Dermis blood vessel endothelial cell (primary cell): ENCODE measurements at places on chromosomes 2 and 18. TPM values are rescaled to one million over a fixed set of nuclear protein-coding genes. Genes with fewer than 3 reads are reported as not detected.

Gene KIF1A
- 0.05 TPM in 1 of 2 replicates, not detected in the other for total RNA-seq

- peak; percentile 68 for DNase-seq
Measured at GRCh38 chr2:37653805-37654378, 17.6 kb downstream of the CDC42EP3 start.

- DNase-seq = no peak
Measured at GRCh38 chr2:234887195-234887594, 64.6 kb upstream of the SH3BP4 start.

DNA sequence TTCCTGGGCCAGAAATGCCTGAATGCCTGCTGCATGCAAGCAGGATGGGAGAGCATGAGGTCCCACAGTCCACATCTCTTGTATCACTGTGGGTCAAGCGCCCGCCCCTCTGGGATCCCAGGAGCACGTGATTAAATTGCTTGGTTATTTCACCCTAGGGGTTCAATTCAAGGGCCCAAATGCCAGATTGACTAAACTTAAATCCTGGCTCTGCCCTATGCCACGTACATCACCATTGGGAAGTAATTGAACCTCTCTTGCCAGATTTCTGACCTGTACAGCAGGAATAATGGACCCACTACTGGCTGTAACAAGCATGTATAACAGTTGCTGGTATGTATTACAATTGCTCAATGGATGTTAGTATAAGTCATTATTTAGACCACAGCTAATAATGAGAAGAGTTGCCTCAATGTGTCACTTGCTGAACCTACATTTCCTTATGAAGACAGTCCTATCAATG is 19.9 kb downstream of the FHL2 start:
- DNase-seq = no peak

- DNase-seq = no peak
Measured at GRCh38 chr2:127679680-127680361, 4.5 kb upstream of the LIMS2 start.
